GM23248 (cell line): ENCODE measurements at places on chromosomes 13 and 19. TPM values are rescaled to one million over a fixed set of nuclear protein-coding genes. Genes with fewer than 3 reads are reported as not detected.

The ATP11A gene
- total RNA-seq, result 3.2 and 4.9 TPM in 2 replicates

The URAD gene
- total RNA-seq, result not detected in 2 replicates

The PRODH2 gene
- not detected in 2 replicates for total RNA-seq

The GET3 gene
- total RNA-seq, result 81.3 and 110 TPM in 2 replicates

The BCAM gene
- 1.3 and 2.1 TPM in 2 replicates for total RNA-seq

The PTPRS gene
- 196 and 215 TPM in 2 replicates for total RNA-seq

The FPR1 gene
- total RNA-seq, result 0.13 TPM in 1 of 2 replicates, not detected in the other

The NCLN gene
- total RNA-seq, result 73.0 and 76.5 TPM in 2 replicates

The ZNF66 gene
- 1.9 and 3.4 TPM in 2 replicates for total RNA-seq

The GJB2 gene
- 0.11 and 0.25 TPM in 2 replicates for total RNA-seq

The ZNF382 gene
- 7.1 and 11.1 TPM in 2 replicates for total RNA-seq

The GDF15 gene
- 27.7 and 33.3 TPM in 2 replicates for total RNA-seq

The CYP4F12 gene
- not detected in 2 replicates for total RNA-seq

The ZNF610 gene
- total RNA-seq, result 2.8 and 3.5 TPM in 2 replicates

The LGALS4 gene
- not detected in 2 replicates for total RNA-seq

The GATAD2A gene
- 42.7 and 52.1 TPM in 2 replicates for total RNA-seq

The C19orf85 gene
- total RNA-seq, result not detected in 2 replicates

The ZNF763 gene
- total RNA-seq, result 0.63 and 1.8 TPM in 2 replicates

The HNRNPL gene
- 208 and 245 TPM in 2 replicates for total RNA-seq

The DMPK gene
- 26.6 and 34.4 TPM in 2 replicates for total RNA-seq

The SPACA4 gene
- not detected in 2 replicates for total RNA-seq

The FGF22 gene
- 0.13 and 1.2 TPM in 2 replicates for total RNA-seq

The DHDH gene
- total RNA-seq, result not detected in 2 replicates

The KCTD4 gene
- total RNA-seq, result 0.65 and 2.3 TPM in 2 replicates

The KL gene
- total RNA-seq, result 0.22 and 0.25 TPM in 2 replicates

The CEACAM4 gene
- total RNA-seq, result not detected in 2 replicates

The NRTN gene
- not detected in 2 replicates for total RNA-seq

The ZNF345 gene
- total RNA-seq, result 1.7 and 5.7 TPM in 2 replicates
